ENCODE measurements at places on chromosomes 7 and 10. TPM values are rescaled to one million over a fixed set of nuclear protein-coding genes. Genes with fewer than 3 reads are reported as not detected.

PDGFA gene
- total RNA-seq = 34.5 TPM

COL28A1 gene
- 6.7 TPM for total RNA-seq

STAG3 gene
- 0.94 TPM for total RNA-seq

SVOPL gene
- total RNA-seq = not detected

PROSER2 gene
- total RNA-seq = 0.97 TPM

CCL24 gene
- not detected for total RNA-seq

GJD4 gene
- total RNA-seq = not detected

AUTS2 gene
- 5.2 TPM for total RNA-seq

KCNIP2 gene
- total RNA-seq = 516 TPM

TSPAN33 gene
- 11.8 TPM for total RNA-seq

ATG9B gene
- not detected for total RNA-seq

CH25H gene
- 0.22 TPM for total RNA-seq

ANKRD2 gene
- total RNA-seq = 152 TPM

UFSP1 gene
- total RNA-seq = 2.2 TPM

THSD7A gene
- 0.70 TPM for total RNA-seq

BAG3 gene
- 153 TPM for total RNA-seq

WBP1L gene
- total RNA-seq = 19.7 TPM

SAMD8 gene
- 23.3 TPM for total RNA-seq

GALNT17 gene
- total RNA-seq = 72.1 TPM

WDR86 gene
- total RNA-seq = 0.48 TPM

THNSL1 gene
- total RNA-seq = 6.8 TPM

OPN4 gene
- 0.40 TPM for total RNA-seq

PNPLA8 gene
- 29.0 TPM for total RNA-seq

OR13A1 gene
- not detected for total RNA-seq

OGDHL gene
- total RNA-seq = 1.8 TPM

CYP3A5 gene
- not detected for total RNA-seq

TEX36 gene
- not detected for total RNA-seq

MBL2 gene
- total RNA-seq = not detected

CALHM3 gene
- total RNA-seq = not detected

LIPK gene
- not detected for total RNA-seq

AKR1C1 gene
- 31.4 TPM for total RNA-seq

GARIN1A gene
- 1.7 TPM for total RNA-seq

CRYGN gene
- 0.43 TPM for total RNA-seq

FAM180A gene
- total RNA-seq = 5.9 TPM
